ENCODE measurements at places on chromosomes 3 and 15.

- DNase-seq = no peak
Observed at GRCh38 chr3:140767566-140767965, 89.7 kb downstream of the TRIM42 start.

- no peak for DNase-seq
Observed at GRCh38 chr3:132083583-132084279, 48.9 kb upstream of the CPNE4 start.

DNA sequence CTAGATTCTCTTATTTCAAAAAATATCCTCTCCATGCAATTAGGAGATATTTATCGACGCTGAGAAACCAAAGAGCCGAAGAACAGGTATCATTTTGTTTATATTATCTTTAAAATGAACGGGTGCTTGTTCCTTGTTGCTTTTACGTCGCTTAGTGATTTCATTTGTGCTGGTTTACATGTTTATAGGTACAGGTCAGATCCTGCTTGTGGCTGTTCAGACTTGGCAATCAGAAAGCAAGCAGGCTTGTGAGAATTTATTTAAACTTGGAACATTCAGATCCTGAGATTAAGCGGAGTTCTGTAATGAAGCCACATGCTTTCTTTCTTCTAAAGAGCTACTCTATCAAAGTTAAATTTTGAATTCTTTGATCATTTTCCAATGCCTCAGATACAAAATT is 43.0 kb upstream of the ATP2C1 start:
- DNase-seq = no peak

- DNase-seq = no peak
Observed at GRCh38 chr3:125054062-125054448, 1.7 kb downstream of the HEG1 start.

GRCh38 chr3:11455956-11456355 is 183.8 kb downstream of the ATG7 start:
- DNase-seq = no peak

DNA sequence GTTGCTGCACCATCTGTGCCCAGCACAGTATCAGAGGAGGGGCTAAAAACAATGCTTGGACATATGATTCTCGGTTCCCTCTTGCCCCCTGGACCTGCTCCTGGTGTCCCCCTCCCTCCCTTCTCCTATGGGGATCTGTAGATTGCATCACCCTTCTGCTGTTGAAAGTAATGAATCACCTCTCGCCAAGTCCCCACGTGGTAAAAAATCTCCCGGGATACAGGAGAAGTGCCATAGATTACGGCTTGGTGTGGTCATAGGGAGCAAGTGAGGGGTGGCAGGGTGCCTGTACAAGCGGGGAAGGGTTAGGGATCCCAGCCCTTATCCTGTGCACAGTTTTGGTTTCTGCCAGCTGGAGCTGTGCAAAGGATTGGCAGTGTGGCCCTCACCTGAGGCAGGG is 37.7 kb downstream of the AMOTL2 start:
- no peak for DNase-seq

DNA sequence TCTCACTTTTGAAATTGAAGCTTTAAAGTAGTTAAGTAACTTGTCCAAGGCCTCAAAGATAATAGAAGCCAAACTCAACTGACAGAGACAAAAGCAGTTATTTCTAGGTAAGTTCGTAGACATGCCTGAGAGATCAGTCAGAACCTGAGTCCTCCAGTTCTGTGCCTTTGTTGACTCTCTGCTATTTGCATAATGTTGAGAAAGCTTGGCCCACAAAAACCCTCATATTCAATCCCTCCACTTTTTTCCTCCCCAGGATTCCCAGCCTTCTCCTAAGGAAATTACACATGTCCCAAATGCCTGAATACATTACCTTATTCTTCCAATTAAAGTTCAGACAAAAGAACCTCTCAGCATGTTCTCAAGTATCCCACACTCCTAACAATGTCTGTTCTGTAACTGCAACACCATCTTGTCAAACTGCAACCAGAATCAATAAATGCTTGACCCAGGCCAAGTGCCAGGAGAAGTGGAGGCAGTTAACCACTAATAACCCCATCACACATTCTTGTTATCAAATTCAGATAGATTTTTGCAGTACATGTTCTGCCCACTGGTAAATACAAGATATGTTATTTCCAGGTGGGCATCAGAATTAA is 217.8 kb downstream of the LRRC3B start:
- DNase-seq = no peak

- DNase-seq = no peak
Observed at GRCh38 chr3:58078610-58079009, 70.4 kb downstream of the FLNB start.

GRCh38 chr15:88897142-88897455 is 1.8 kb upstream of the HAPLN3 start:
- no peak for DNase-seq

DNA sequence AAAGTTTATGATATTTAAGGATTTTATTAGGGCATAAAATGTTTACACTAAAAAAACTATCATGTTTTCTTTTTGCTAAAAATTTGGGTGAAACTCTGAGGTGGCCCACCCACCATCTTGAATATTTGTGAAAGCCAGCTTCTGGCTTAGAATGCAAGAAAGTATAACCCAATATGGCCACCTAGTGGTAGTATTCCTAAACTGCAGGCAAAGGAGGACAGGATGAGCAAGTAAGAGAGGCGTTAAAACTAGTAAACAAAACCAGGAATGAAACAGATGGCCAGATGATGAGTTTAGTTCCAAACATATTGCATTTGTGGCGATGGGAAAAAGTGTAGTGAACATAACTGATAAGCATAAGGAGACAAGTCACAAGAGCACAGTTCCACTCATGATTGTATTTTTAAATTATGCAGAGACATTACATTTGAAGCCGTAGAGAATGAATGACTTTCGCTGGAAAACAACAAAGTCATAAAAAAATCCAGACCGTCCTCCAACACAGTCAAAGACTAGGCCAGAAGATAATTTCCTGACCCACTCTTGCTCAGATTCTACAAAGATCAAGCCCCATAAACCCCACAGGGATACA is 103.3 kb upstream of the PRTG start:
- DNase-seq = peak; percentile 9

DNA sequence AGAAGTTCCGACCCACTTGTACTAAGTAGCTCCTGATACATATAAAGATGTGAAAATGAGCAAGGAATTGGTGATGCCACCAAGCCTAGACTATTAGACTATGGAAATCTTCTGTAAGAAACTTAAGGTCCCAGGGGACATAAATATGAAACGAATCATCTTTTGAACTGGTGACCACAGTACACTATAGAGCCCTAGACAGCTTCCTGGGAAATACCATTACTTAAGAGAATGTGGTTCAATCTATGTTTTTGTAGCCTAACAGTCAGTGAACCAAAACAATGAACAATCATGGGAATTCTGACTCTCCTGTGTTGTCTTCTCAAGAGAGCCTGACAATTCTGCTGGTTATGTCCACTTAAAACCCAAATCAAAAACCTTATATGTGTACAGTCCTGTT is 191.6 kb downstream of the GREM1 start:
- DNase-seq = no peak

GRCh38 chr3:115697263-115698053 is 74.1 kb downstream of the GAP43 start:
- no peak for DNase-seq

DNA sequence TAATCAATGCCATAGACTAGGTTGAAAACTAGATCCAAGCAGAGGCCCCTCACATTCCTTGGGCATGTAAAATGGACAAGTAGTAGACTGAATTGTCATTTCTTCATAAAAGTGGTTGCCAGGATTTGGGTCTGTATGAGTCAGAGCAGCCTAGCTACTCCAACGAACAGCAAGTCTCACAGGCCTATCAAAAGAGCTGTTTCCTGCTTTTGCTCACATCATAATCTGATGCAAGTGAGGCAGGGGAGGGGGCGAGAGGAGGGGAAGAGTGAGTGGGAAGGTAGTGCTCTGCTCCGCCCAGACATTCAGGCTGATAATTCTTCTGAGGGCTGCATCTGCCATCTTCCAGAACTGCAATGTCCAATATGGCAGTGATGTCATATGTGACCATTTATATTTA is 228.9 kb upstream of the PRICKLE2 start:
- no peak for DNase-seq

GRCh38 chr15:101425787-101426365 is 63.6 kb downstream of the PCSK6 start:
- no peak for DNase-seq

GRCh38 chr3:25171118-25171807 is 256.8 kb upstream of the RARB start:
- no peak for DNase-seq

GRCh38 chr3:168574455-168575158 is 478.9 kb upstream of the GOLIM4 start:
- no peak for DNase-seq

DNA sequence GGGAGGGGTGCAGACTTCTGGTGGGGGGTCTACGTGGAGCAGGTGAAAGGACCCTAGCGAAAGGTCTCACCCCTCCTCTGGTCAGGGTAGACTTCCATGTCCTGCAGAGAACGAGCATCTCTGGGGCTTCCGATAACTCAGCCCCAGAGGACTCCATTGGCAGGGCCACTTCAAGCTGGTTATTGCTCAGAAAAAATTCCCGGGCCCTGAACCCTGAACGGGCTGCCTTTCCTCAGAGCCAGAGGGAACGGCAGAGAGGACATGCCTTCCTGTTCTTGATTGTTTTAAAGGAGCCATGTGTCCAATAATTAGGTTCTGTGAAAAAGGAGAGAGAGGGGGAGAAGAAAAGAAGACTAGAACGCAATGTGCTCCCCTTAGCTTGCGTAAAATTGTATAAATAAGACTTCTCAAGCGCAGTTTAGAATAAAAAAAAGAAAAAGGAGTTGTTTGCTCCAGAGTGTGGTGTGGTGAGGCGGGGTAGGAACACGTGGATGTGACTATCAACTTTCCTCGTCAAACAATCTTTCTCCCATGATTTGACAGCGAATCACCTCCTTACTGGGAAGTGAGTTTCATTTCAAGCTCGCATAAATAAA is 193.4 kb upstream of the UBE2E1 start:
- no peak for DNase-seq

GRCh38 chr3:161017971-161018370 is 87.2 kb downstream of the B3GALNT1 start:
- no peak for DNase-seq
